ENCODE measurements at places on chromosomes 3 and 15. TPM values are rescaled to one million over a fixed set of nuclear protein-coding genes. Genes with fewer than 3 reads are reported as not detected.

OXTR gene
- 0.32 TPM for total RNA-seq

GOLGA8T gene
- total RNA-seq: 0.17 TPM

TRIM69 gene
- total RNA-seq: 15.4 TPM

MYL3 gene
- total RNA-seq: 0.09 TPM

ANKRD34C gene
- total RNA-seq: not detected

LEKR1 gene
- 0.26 TPM for total RNA-seq

DPPA4 gene
- total RNA-seq: not detected

TYRO3 gene
- 11.8 TPM for total RNA-seq

TLR9 gene
- under 0.01 TPM for total RNA-seq

PLCH1 gene
- total RNA-seq: 0.09 TPM

SOX14 gene
- not detected for total RNA-seq

TNFAIP8L3 gene
- total RNA-seq: 80.4 TPM

THAP10 gene
- 1.5 TPM for total RNA-seq

TERC gene
- 290 TPM for total RNA-seq

TP63 gene
- 0.09 TPM for total RNA-seq

ARPC4 gene
- total RNA-seq: 168 TPM

POC1A gene
- total RNA-seq: 5.4 TPM

FBXO45 gene
- total RNA-seq: 4.7 TPM

ADCY5 gene
- total RNA-seq: 0.16 TPM

FBXL22 gene
- 0.16 TPM for total RNA-seq

SORD gene
- total RNA-seq: 4.6 TPM

GOLGA8J gene
- 0.09 TPM for total RNA-seq

SLC24A5 gene
- total RNA-seq: not detected

CHD2 gene
- 82.0 TPM for total RNA-seq

XIRP1 gene
- total RNA-seq: not detected

DNASE1L3 gene
- total RNA-seq: not detected

RTP3 gene
- total RNA-seq: not detected

EXD1 gene
- total RNA-seq: not detected

NR1I2 gene
- under 0.01 TPM for total RNA-seq

GAP43 gene
- 6.1 TPM for total RNA-seq

CYP1A2 gene
- not detected for total RNA-seq

MYO1E gene
- total RNA-seq: 21.9 TPM

JMJD7 gene
- total RNA-seq: 0.79 TPM

DZIP1L gene
- 22.2 TPM for total RNA-seq

RASGRF1 gene
- under 0.01 TPM for total RNA-seq

CCDC13 gene
- total RNA-seq: 0.95 TPM

GPR62 gene
- total RNA-seq: not detected

NLGN1 gene
- total RNA-seq: 2.9 TPM

GP5 gene
- under 0.01 TPM for total RNA-seq

XCR1 gene
- not detected for total RNA-seq

PIERCE2 gene
- total RNA-seq: 0.60 TPM

CFAP44 gene
- 4.4 TPM for total RNA-seq

TMIE gene
- not detected for total RNA-seq

CDHR4 gene
- total RNA-seq: 0.43 TPM

MRPL3 gene
- total RNA-seq: 60.3 TPM

TAGLN3 gene
- total RNA-seq: 4.4 TPM

SLC22A14 gene
- under 0.01 TPM for total RNA-seq

LIPH gene
- total RNA-seq: under 0.01 TPM

HCLS1 gene
- not detected for total RNA-seq

PDZRN3 gene
- 33.9 TPM for total RNA-seq

RCCD1 gene
- total RNA-seq: 5.8 TPM

SLC49A4 gene
- total RNA-seq: 7.6 TPM

Measured in bronchial smooth muscle cell (primary cell).